ENCODE measurements at places on chromosomes 11 and 22.

DNA sequence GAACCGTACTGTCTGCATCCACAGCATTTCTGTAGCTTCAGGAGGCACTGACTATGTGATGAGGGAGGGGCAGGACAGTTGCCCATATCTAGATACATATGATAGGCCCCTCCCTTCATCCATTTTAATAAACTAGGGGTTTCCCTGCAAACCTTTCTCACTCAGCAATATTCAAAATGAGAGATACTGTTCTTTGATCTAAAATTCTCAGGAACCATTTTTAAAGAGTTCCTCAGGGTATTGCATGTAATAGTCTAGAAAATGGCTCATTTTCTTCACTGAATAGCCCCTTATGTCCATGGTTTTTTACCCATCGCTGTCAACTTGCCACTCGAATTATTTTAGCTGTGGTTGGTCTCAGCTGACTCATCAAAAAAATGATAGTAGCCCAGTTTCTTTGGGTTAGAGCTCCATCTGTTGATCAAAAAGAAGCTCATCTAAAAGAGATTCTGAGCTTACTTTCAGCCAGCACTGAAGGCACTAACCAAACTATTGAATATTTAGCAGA lies 37.0 kb upstream of the DNAJB7 start:
- DNase-seq, result peak; percentile 13

- peak; percentile 86 for DNase-seq
Measured at GRCh38 chr11:60915248-60915914, 1.4 kb downstream of the TMEM109 start.

DNA sequence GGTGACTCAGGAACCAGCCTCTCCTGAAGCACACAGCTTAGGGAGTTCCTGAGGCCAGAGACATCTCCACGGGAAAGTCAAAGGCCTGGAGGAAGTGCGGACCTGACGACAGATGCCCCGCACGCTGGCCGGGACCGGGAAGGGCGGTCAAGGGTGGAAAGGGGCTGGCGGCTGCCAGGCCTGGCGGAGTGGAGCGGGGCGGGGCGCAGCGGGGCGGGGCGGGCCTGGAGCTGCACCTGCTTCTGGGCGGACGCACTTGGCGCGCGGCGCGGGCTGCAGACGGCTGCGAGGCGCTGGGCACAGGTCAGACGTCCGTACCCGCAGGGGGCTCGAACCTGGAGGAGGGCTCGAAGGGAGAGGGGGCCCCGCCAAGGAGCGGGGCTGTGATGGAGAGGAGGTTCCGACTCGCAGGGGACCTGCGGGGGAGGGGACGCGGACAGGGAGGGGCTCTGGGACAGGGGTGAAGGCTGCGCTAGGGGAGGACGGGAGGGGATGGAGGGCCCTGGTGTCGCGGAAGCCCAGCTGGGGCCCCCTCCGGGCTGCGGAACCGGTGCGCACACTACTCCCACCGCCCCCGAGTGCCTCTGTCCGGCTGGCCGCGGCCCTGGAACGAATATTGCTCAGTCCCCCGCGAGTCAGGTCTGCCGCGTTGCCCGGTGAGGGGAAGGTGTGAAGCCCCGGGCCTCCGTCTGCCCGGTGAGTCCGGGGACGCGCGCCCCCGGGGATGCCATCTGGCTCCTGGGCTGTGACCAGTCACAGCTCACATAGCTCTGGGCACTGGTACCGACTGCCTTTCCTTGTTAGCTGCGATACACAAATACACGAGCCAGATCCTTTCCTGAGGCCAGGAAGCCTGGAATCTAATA lies at the start of gene TMEM45B:
Gene TMEM45B (plus strand): TSS at position 253 of the 866 bp plus-strand sequence. CDS start 36,635 bp downstream, outside the sequence.
- DNase-seq, result no peak

- no peak for DNase-seq
Measured at GRCh38 chr22:45772743-45773142, 101.1 kb downstream of the ATXN10 start.

DNA sequence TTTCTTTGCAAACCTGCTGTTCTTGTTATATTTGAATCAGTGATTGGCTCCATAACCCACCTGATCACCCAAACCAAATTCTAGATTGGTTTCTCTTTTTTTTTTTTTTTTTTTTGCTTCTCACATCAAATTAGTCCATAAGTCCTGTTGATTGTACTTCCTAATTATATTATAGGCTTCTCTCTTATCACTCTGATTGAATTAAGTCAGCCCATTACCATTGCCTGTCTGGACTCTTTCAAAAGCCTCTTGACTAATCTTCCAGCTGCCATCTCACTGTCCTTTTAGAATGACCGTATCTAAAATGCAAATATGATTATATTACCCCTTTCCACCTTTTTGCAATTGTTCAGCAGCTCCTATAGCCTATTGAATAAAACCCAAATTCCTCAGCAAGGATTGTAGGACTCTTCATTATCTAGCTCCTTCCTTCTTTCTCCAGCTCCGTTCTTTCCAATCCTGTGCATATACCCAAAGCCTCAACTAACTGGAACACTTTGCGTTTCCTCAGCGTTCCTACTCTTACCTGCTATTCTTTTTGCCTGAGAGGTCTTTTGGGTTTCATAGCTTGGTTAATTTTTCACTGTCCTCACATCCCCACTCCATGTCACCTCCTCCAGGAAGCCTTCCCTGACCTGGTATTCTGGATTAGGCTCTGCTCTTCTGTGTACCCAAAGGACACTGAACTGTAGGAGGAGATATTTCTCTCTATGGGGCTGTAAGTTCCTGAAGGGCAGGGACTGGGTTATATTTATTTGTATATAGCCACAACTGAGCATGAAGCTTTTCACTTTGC lies 423.3 kb downstream of the TMEM135 start:
- DNase-seq, result no peak

DNA sequence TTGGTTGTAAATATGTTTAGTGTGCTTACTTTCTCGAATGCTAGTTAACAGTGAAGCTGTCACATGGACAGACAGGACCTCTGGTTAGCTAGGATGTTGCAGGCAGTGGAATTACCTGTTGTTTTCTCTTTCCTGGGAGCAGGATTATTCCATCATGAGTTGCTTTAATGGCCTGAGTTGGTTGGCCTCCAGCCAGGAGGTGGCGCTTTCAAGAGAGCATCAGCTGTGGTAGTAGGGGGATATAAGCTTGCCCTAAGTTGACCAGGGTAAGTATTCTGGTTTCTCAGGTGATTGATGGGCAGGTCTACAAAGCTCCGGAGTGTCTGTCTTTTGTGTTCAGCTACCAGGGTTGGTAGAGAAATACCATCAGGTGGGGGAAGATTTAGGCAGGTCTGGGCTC lies 43.5 kb downstream of the NELL1 start:
- DNase-seq, result no peak

DNA sequence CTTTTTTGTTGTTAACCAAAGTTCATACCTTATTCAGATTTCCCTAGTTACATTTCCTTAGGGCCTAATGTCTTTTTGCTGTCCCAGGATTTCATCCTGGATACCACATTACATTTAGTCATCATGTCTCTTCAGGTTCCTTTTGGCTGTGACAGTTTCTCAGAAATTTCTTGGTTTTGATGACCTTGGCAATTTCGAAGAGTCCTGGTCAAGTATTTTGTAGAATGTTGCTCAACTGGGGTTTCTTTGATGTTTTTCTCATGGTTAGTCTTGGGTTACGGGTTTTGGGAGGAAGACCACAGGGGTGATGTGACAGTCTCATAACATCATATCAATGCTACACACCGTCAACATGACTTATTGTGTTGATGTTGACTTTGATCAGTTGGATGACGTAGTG lies 39.8 kb upstream of the FDX1 start:
- no peak for DNase-seq

GRCh38 chr11:1305501-1306056 lies 3.9 kb downstream of the TOLLIP start:
- no peak for DNase-seq

DNA sequence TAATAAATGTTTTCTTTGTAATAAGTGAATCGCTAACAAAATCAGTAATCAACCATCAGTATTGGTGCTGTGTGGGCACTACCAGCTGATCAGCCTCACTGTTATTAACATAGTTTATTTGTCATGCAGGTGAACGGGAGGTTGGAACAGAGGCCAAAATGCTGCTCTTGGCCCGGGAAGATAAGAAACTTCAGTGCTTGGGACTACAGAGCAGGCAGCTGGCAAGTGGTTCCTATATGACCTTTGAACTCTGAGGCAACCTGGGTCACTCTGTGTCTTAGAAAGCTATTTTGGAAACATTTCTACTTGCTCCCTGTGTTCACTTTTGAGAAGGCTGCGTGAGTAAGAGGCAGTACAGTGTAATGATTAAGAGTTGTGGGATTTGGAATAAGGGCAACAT lies 36.5 kb upstream of the DNAJB13 start:
- DNase-seq, result no peak

GRCh38 chr22:32355760-32356159 lies 1.9 kb upstream of the RFPL3 start:
- peak; percentile 5 for DNase-seq

DNA sequence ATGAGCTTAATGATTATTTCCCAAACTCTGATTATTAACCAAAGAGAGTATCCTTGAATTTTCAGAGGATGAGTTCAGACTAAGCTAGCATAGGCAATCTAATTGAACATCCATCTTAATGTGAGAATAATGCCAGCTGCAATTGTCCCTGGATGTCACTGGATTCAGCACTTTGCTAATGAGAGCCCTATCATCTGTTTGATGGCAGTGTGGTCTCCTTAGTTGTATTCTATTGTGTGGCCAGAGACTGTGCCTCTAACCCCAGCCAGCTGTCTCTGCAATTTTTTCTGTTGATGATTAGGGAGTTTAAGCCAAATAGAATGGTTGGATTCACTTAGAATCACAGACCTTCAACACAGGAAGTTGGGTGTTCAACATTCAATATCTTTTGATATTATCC lies 1249.5 kb downstream of the FAM181B start:
- DNase-seq, result no peak

Measured in NT2/D1 (cell line).